ENCODE measurements at places on chromosomes 3 and 15.

DNA sequence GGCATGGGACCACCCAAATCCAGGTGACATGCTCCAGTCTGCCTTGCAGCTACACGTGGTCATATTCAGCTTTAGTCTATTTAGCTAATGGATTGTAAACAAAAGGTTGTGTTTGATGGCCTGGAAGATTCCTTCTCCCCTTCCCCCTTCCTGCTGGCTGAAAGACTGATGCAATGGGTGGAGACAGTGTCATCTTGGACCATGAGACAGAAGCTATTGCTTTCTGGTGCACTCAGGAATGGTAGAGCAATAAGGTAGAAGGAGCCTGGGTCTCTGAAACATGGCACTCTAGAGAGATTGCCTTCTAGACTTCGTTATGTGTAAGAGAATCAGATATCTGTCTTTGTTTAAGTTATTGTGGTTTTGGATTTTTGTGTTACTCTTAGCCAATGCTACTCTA lies 25.7 kb upstream of the PTX3 start:
- no peak for DNase-seq

- DNase-seq, result no peak
Measured at GRCh38 chr3:67648701-67649100, 5.7 kb downstream of the SUCLG2 start.

DNA sequence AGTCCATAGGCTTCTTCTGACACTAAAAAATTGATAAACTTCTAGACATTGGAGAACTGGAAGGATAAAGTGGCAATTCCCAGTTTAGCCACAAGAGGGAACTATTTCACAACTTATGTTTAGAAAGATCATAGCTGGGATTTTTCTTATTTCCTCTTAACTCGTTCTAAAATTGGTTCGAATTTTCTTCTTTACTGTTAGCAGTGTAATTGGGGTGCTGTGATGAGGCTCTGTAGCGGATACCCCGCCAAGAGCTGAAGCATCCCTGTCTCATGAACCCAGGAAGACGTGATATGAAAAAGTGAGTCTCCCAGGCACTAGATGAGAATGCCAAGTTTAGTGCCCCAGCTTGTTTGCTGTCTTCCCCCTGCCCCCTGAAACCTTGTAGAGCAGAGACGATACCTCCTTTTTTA lies 85.1 kb downstream of the PDCD6IP start:
- no peak for DNase-seq

GRCh38 chr15:43911235-43911781 lies 84.5 kb downstream of the WDR76 start:
- DNase-seq, result no peak

GRCh38 chr15:55552926-55553325 lies 35.2 kb downstream of the PYGO1 start:
- no peak for DNase-seq

DNA sequence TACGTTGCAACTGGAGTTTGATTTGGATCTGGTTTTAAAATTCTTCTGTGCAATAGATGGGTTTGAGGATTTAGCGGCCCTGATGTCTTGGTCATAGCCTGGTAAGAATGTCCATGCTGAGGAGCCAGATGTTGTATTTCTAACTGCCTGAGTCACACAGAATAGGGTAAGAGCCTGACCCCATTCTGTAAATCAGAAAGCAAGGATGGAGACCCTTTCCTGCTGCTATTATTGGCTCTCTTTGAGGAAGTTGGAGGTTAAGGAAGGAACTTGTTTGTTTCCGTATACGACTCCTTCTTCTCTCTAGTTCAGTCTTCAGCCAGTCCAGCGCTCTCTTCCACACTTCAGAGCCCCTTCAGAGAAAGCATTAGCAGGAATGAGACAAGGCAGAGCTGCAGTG lies 65.1 kb downstream of the HCN4 start:
- no peak for DNase-seq

- no peak for DNase-seq
Measured at GRCh38 chr3:140427786-140428185, 250.1 kb upstream of the TRIM42 start.

GRCh38 chr3:114834175-114834940 lies 312.7 kb downstream of the ZBTB20 start:
- no peak for DNase-seq

DNA sequence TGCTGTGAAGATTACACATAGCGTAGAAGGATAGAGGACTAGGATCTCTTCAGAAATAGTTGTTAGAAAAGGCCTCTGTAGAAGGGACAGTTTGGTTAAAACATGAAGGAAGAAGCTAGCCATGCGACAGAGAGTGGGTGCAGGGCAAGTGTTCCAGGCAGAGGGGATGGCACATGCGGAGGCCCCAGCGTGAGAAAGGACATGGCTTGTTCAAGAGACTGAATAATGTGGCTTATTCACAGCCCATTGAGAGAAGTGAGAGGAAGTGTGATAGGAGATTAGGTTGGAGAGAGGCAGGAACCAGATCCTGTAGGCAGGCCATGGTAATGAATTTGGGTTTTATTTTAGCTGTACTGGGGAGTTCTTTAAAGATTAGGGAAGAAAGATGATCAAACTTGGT lies 56.4 kb downstream of the NEO1 start:
- no peak for DNase-seq

GRCh38 chr3:58530354-58530865 lies 6.6 kb downstream of the ACOX2 start:
- DNase-seq, result no peak

GRCh38 chr3:85432081-85432480 lies 473.3 kb downstream of the CADM2 start:
- no peak for DNase-seq

DNA sequence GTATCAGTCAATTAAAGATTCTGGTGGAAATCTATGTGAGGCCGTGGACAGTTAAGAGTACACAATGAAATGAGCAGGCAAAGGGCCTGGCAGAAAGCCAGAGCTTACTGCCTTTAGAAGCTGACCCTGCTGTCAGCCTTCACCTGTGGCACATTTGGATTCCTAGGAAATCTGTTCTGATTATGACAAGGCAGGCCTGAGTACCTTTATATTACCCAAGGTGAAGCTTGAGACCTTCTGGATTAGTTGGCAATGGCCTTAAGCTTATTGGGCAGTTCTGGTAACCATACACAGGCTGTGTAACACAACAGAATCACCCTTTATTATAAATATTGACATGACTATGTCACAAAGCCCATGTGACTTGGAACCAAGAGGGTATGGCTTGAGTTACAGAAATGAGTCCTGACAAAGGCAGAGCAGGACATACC lies 43.2 kb downstream of the NBEAL2 start:
- DNase-seq, result no peak

GRCh38 chr3:40864146-40864782 lies 335.0 kb upstream of the CTNNB1 start:
- DNase-seq, result no peak

DNA sequence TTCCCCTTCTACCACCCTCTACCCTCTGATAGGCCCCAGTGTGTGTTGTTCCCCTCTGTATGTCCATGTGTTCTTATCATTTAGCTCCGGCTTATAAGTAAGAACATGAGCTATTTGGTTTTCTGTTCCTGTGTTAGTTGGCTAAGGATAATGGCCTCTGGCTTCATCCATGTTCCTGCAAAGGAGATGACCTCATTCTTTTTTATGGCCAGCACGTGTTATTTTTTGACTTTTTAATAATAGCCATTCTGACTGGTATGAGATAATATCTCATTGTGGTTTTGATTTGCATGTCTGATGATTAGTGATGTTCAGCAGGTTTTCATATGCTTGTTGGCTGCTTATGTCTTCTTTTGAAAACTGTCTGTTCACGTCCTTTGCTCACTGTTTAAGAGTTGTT lies 63.1 kb upstream of the NPHP3 start:
- no peak for DNase-seq

DNA sequence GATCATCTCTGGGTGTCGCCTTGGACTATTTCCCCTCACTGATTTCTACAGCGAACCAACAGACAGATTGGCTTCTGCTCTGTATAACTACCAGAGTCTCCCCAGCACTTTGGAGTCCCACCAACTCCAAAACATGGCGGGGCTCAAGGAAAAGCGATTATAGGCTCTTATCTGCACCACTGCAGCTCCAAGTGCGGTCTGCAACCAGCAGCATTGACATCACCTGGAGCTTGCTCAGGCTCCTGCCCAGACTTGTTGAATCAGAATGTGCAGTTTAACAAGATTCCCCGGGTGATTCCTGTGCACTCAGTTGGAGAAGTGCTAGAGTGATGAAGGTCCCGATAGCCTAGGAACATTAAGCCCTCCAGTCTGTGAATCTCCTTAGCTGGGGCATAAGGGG lies 9.0 kb downstream of the CCK start:
- DNase-seq, result no peak

DNA sequence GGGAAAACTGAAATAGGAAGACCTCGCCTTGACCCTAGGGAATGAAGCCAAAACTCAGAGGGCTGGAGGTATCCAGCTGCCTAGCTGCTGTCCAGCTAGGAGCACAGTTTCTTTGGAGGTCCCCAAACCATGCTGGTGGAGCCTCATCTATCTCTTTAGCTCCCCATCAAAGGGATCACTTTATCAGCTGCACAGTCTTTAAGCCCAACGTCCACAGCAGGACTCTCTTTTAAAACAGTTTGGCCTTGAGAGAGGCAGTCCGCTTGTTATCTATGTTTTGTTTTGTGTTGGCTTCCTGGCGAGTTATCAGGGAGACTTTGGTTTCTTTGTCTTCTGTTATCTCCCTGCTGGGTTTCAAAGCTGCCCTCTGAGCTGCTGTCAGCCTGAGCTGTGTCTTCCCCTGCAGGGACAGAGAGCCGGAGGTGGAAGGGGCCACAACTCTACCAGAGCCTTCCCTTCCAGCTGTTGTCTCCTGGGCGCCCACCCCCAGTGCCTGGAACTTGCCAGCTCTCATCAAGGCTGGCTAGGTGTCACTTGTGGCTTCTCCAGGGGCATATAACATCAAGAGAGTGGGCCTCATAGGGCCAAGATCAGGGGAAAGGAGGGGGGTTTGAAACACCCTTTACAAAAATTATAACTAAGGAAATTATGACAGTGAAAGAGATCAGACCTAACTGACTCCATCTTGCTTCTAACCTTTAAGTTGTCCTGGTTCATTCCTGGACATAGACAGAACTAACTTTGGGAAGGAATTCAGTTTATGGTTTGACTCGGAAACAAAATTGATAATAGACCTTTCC lies 61.4 kb upstream of the C15orf39 start:
- DNase-seq, result no peak

- no peak for DNase-seq
Measured at GRCh38 chr15:70272565-70273355, 175.0 kb upstream of the TLE3 start.

GRCh38 chr3:163914567-163914966 lies 1163.7 kb downstream of the SI start:
- no peak for DNase-seq

DNA sequence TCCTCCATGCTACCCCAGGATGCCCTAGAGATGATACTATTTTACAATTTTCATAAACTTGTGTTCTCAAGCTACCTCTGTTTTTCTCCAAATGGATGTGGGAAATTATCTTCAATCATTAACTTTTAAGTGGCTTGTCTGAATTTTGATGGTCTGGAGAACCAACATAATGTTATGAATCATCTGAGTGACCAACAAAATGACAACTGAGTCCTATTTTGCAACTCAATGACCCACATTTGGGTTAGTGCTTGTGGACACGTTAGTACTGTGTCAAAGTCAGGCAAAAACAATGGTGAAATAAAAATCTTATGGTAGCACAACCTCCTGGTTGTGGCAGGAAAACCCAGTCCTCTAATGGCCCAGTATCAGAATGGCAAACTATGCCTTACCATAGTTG lies 352.4 kb upstream of the ZNF385D start:
- no peak for DNase-seq

- no peak for DNase-seq
Measured at GRCh38 chr3:173630849-173631248, 233.3 kb downstream of the NLGN1 start.

DNA sequence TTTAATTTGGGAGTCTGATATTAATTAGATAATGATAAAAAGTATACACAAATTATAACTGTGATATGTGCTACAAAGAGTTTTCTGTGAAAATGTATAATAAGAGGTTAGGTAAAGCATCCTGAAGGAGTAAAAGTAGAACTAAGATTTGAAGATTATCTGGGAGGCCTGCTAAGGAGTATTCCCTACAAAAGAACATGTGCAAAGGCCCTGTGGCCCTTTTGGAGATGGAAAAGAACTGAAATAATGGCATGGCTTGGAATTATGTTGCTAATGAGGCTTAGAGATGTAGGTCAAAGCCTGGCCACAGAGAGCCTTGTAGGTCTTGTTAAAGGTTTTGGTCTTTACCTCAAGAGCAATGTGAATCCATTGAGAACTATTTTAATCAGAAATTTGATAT lies 82.0 kb downstream of the ZIC4 start:
- no peak for DNase-seq

- no peak for DNase-seq
Measured at GRCh38 chr3:87233805-87234204, 6.7 kb downstream of the CHMP2B start.

DNA sequence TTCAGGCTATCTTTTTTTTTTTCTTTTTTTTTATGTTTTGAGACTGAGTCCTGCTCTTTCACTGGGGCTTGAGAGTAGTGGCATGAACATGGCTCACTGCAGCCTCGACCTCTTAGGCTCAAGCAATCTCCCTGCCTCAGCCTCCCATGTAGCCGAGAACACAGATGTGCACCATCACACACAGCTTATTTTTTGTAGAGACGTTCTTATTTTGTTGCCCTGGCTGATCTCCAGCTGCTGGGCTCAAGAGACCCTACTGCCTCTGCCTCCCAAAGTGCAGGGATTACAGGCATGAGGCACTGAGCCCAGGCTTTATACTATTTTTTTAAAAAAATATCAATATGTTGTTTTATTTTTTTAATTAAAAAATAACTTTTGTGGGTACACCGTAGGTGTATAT lies 467.3 kb downstream of the CADM2 start:
- DNase-seq, result no peak

DNA sequence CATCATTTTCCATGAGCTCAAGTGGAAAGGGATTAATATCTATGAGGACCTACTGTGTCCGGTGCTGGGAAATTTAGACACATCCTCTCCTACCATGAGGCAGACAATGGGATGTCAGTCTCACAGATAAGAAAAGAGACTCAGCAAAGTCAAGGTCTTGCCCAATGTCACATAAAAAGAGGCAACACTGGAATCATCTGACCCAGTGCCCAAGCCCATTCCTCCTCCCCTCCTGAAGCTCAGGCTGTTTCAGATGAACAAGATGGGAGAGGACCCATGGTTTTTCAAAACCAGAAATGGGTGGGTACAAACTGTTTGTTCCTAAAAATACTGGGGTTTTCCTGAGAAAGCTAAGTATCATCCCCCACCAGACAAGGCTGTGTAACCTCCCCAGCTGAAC lies 22.2 kb downstream of the POC1A start:
- no peak for DNase-seq

- peak; percentile 54 for DNase-seq
Measured at GRCh38 chr3:127544192-127544802, 46.2 kb downstream of the TPRA1 start.

DNA sequence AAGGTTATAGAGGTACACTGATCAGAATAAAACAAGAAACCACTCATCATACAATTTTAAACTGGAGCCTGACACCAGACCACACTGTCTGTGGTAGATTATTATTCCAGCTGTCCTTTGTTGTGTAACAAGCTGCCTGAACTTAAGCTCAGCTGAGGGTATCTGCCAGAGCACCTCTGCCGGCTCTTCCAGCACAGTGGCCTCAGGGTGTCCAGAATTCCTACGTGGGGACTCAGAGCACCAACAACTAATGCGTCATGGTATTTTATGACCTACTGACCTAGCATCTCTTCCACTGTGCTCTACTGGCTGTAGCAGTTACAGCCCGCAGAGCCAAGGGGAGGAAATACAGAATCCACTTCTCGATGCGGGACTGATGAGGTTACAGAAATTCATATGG lies 15.6 kb upstream of the RAF1 start:
- DNase-seq, result no peak

All from stimulated activated CD8-positive, alpha-beta memory T cell treated with anti-CD3 and anti-CD28 coated beads, Interleukin-2, amount 100 ng/mL, for 48 hours (primary cell).